ENCODE measurements at places on chromosomes 1 and 21. TPM values are rescaled to one million over a fixed set of nuclear protein-coding genes. Genes with fewer than 3 reads are reported as not detected.

- H3K4me1 ChIP-seq: peaks cover 12% of the 10 kb centered on the region
- H3K27me3 ChIP-seq: peaks cover 31% of the 10 kb centered on the region
- peak; percentile 53 for DNase-seq
- no peak overlapping the region for H3K4me3 ChIP-seq
Measured at GRCh38 chr1:228073857-228074545, 8.5 kb upstream of the ARF1 start.

The EPB41 gene
- 23.2 TPM for total RNA-seq

DNA sequence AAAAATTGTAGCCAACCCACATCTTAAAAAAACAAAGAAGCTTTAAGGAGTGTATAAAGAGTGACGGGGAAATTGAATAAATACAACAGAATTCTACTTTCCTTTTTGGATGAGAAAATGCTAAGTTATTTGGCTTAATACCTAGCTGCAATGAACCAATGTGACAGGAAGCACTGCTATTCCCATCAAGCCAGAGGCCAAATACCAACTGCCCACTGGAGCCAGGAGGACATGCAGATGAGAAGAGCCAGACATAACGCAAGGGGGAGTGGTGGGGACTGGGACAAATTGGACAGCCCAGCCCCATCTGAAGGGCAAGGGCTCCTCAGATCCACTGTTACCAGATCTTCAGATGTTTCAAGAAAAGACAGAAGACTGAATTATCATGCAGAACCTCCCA, 25.7 kb downstream of the DNAJC11 start:
- H3K27me3 ChIP-seq: no peaks in the 10 kb centered on the region
- no peak overlapping the region for H3K27ac ChIP-seq
- H3K36me3 ChIP-seq: peaks cover 48% of the 10 kb centered on the region

DNA sequence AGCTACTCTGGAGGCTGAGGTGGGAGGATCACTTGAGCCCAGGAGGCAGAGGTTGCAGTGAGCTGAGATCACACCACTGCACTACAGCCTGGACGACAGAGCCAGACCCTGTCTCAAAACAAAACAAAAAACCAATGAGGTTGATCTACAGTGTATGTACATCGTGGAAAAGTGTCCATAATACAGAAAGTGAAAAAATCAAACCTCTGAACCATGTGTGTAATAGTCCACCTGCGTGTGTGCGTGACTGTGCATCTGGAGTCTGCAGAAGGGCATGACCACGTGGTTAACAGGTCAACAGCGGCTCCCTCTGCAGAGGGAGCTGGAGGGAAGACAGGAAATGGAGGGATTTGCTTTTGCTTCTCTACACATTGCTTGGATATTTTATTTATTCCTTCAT, 32.4 kb upstream of the ENO1 start:
- no peak overlapping the region for H3K27ac ChIP-seq
- no peak for DNase-seq
- no peaks in the 10 kb centered on the region for H3K4me1 ChIP-seq
- H3K4me3 ChIP-seq: no peak overlapping the region
- no peaks in the 10 kb centered on the region for H3K36me3 ChIP-seq
- no peaks in the 10 kb centered on the region for H3K27me3 ChIP-seq

All from sigmoid colon (tissue), 7 donors.